ENCODE measurements at places on chromosomes 5 and 9. TPM values are rescaled to one million over a fixed set of nuclear protein-coding genes. Genes with fewer than 3 reads are reported as not detected.

DNA sequence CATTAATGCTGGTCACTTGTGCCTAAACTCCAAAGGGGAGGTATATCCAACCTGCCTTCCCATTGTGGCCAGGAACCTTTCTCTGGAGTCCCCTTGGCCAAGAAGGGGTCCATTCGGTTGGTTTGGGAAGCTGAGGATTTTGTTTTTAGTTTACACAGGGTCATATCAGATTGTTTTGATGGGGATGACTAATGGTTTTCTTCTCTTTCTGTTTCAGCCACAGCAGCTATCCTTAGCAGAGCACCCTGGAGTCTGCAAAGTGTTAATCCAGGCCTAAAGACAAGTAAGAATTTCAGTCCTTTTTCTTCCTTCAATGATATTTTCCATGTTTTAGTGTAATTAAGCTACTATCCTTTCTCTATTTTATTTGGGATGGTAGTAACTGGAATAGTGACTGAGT lies 127.8 kb upstream of the CCDC152 start:
- H3K4me3 ChIP-seq = no peak overlapping the region
- H3K4me1 ChIP-seq = no peaks in the 10 kb centered on the region
- DNase-seq = no peak
- H3K27me3 ChIP-seq = no peaks in the 10 kb centered on the region

- H3K27ac ChIP-seq = no peak overlapping the region
- DNase-seq = no peak
- H3K4me3 ChIP-seq = no peak overlapping the region
- H3K4me1 ChIP-seq = no peaks in the 10 kb centered on the region
These were observed 176.3 kb downstream of the NPR3 start for GRCh38 chr5:32887390-32887789.

GRCh38 chr9:94787266-94787665 lies 60.8 kb downstream of the AOPEP start:
- H3K4me3 ChIP-seq = no peak overlapping the region
- no peak for DNase-seq
- H3K27me3 ChIP-seq = no peaks in the 10 kb centered on the region
- no peaks in the 10 kb centered on the region for H3K36me3 ChIP-seq

GRCh38 chr9:1941989-1942388 lies 73.2 kb upstream of the SMARCA2 start:
- H3K27me3 ChIP-seq = no peaks in the 10 kb centered on the region
- no peak overlapping the region for H3K27ac ChIP-seq

Gene DNM1
- total RNA-seq = 7.0 TPM

Gene JMY
- 18.9 TPM for total RNA-seq

Gene LEAP2
- 1.1 TPM for total RNA-seq

Measured in upper lobe of left lung (tissue), 6 donors.